ENCODE measurements at places on chromosomes 2 and 18.

GRCh38 chr18:36627637-36628036, 201.2 kb downstream of the TPGS2 start:
- DNase-seq: no peak

- DNase-seq: no peak
Observed at GRCh38 chr2:59770651-59771050, 782.8 kb downstream of the BCL11A start.

DNA sequence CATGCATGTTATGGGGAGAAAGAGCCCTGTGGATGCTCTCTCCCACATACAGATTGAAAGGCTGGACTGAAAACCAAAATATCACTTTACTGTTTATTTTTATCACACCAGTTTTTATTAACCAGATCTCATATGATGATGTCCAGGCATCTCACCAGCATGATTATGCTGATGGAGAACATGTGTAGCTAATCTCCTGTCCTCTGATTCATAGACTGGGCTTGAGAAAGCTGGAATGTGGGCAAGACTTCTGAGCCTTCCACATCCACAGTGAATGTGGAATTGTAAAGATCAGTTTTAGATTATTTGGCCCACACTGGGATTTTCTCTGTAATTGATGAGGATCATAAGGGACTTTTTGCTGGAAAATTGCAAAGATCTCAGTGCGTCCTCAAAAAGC, 137.9 kb downstream of the ICOS start:
- no peak for DNase-seq

DNA sequence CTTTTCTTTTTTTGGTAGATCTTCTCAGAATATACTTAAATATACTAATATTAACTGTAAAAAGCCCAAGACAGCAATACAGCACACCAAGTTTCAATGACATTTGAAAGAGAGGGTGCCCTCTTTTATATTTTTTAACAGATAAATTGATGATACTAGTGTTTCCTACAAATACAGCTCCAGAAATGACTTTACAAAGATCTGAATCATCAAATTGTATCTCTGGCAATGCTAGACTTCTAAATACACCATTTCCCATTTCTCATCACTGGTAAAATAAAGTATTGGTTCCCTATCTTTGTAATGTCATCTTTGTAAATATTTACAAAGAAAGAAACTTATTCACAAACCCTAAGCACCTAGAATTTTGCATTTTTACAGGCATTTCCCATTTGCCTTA, 281.3 kb downstream of the EXOC6B start:
- DNase-seq: no peak

DNA sequence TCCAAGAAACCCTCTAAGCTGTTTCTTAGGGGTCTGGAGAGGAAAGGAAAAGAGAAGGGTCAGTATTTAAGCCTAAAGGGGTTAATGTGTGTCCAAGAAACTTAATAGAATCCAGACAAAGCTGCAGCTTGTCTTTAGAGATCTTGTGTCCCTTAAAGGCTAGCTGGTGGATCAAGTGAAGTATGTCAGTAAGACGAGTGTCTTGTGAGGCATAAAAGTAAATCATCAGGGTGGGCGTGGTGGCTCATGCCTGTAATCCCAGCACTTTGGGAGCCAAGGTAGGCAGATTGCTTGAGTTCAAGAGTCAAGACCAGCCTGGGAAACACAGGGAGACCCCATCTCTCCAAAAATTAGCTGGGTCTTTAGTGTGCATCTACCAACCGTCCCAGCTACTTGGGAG, 47.8 kb downstream of the CERS6 start:
- no peak for DNase-seq

- peak; percentile 15 for DNase-seq
Observed at GRCh38 chr2:42921721-42922120, 129.3 kb upstream of the HAAO start.

DNA sequence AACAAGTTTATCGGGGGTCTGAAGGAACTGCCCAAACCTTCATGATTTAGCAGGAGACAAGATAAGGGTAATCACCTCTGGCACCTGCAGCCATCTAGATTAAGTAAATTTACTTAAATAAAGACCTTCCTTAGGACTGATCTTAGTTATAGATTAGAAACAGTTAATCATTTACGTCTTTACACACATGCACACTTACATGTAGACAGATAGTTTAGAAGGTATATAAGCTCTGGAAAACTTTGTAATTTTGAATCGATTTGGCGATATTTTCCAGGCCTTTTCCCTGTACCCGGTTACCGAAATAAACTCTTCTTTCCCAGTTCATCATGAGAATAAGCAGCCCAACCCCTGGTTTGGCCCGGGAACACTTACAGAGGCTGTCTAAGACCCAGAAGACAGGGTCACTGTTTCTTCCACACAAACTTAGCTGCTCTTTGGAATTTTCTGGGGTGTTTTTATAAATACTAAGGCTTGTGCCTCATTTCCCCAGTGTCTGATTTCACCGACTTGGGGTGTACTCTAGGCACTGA, 560 bp upstream of the SKA1 start:
- DNase-seq: no peak

GRCh38 chr2:26780203-26780760, 5.6 kb upstream of the CENPA start:
- no peak for DNase-seq

DNA sequence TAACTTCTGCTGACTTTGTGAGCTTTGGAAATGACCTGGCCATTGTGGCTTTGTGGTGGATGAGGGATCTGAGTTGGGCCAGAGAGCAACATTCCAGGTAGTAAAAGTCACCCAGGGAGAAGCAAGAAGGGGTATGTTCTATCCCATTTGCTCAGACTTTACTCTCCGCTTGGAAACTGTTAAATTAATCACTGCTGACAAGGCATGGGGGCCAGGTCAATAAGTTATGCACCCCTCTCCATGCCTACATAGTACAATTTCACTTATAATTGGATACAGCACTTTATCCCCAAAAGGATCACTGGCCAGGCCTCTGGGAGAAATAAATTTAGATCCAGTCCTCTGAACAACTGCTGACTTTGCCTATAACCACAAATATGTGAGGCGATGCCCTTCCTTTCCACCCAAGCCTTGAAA, 92.1 kb downstream of the RPRM start:
- peak; percentile 89 for DNase-seq

DNA sequence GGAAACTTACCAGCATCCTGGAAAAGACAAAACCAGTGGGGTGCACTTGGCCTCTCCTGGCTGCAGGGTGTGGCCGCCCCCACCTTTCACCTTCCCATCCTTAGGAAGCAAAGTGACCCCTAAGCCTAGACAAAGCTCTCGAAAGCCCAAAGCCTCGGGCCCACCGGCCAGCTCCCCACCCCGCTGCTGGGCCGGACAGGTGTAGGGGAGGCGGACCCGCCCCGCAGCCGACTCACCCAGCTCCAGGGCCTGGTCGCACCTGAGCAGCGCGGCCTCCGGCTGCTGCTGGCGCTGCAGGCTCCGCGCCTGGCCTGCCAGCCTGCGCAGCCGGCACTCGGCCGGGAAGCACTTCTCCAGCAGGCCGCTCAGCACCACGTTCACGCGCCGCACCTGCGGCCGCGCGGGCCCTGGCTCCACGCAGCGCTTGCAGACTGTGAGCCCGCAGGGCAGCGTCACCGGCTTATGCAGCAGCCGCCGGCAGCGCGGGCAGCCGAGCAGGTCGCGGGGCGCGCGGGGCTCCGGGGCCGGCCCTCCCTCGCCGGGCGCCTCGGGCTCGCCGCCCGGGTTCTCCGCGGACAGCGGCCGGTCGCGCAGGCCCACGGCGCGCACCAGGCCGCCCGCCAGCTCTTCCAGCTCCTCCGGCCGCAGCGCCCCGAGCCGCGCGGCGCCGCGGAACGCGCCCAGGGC, 979 bp downstream of the LONRF2 start:
- no peak for DNase-seq

GRCh38 chr2:8821276-8822217, 15.9 kb downstream of the KIDINS220 start:
- DNase-seq: peak; percentile 8

GRCh38 chr2:38167968-38168350, 92.0 kb upstream of the CYP1B1 start:
- DNase-seq: no peak

GRCh38 chr18:43719267-43719795, 442.0 kb upstream of the SYT4 start:
- peak; percentile 3 for DNase-seq

DNA sequence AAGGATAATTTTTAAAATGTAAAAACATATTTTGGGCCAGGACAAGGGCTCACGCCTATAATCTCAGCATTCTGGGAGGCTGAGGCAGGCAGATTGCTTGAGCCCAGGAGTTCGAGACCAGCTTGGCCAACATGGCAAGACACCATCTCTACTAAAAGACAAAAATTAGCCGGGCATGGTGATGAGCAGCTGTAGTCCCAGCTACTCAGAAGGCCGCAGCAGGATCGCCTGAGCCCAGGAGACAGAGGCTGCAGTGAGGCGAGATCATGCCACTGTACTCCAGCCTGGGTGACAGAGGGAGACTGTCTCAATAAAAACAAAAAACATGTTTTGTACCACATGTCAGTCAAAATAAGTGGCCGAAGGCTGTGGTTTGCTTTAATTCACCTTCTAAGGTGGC, 122.5 kb downstream of the HDAC4 start:
- DNase-seq: no peak

DNA sequence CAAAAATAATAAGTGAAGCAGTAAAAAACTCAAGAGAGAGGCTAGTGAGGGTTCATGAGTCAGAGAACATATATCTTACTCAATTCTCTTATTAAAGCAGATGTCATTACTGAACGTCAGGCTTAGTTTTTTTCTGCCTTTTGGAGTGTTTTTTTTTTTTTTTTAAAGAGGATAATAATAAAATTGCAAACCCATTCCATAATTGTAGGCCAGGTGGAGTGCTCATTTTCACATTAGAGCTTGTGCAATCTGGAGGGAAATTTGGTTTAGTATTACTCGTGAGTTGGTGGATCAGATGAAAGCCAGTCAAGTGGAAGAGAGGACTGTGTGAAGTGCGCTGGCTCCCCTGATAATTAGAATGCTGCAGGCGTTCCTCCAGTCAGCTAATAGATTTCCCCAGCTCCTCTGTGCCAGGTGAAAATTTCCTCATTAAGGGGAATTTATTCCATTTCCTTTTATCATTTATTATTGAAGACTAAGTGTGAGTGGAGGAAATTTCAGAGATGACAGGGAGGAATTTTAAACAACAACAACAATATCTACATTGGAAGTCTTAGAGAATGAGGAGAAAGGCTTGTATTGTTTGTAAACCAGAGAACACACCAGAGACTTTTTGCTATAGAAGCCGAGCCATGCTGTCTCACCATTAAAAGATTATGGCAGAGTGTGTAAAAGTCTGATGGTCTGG, 74.6 kb downstream of the CPS1 start:
- no peak for DNase-seq

DNA sequence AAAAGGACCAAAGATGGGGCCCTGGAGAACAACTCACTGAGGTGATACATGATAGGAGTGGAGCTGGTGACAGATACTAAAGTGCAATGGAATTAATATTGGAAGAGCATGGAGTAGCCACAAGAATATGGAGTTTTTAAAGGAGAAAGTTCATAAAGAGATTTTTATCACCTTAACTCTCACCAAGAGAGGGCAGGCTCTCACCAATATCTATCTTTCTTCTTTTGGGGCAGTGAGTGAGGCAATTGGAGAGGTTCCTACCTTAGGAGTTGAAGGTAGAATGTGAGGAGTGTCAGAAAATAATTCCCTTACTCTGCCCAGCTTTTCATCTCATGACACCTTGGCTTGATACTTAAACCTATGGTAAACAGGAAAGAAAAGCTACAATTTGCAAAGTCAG, 233.7 kb upstream of the CWC22 start:
- peak; percentile 38 for DNase-seq

- DNase-seq: peak; percentile 25
Observed at GRCh38 chr2:16686641-16687040, 21.0 kb upstream of the CYRIA start.

All from myocyte (in vitro differentiated cells).